Stimulated activated CD4-positive, alpha-beta T cell treated with anti-CD3 and anti-CD28 coated beads, Interleukin-12 subunit alpha, Interleukin-12 subunit beta, amount 100 ng/mL, for 24 hours (primary cell): ENCODE measurements at places on chromosomes 7 and 10.

GRCh38 chr7:112452102-112452888 lies 2.0 kb downstream of the IFRD1 start:
- no peak for DNase-seq

DNA sequence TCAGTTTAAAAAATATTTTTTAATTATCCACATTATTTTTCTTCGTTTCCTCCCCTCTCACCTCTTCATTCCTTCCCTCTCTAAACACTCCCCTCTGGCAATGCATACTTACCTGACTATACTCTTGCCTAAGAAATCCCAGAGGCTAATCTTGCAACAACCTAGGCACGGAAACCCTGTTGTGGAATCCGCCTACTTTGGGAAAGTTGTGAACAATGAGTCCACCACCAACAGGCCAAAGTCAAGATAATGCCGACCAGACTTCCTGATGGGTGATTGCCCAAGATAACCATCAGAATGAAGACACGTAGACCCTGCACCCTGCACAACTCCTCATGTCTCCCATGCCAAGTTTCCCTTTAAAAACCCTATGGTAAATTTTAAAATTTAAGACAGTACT lies 521.5 kb downstream of the KIF20B start:
- DNase-seq = no peak

DNA sequence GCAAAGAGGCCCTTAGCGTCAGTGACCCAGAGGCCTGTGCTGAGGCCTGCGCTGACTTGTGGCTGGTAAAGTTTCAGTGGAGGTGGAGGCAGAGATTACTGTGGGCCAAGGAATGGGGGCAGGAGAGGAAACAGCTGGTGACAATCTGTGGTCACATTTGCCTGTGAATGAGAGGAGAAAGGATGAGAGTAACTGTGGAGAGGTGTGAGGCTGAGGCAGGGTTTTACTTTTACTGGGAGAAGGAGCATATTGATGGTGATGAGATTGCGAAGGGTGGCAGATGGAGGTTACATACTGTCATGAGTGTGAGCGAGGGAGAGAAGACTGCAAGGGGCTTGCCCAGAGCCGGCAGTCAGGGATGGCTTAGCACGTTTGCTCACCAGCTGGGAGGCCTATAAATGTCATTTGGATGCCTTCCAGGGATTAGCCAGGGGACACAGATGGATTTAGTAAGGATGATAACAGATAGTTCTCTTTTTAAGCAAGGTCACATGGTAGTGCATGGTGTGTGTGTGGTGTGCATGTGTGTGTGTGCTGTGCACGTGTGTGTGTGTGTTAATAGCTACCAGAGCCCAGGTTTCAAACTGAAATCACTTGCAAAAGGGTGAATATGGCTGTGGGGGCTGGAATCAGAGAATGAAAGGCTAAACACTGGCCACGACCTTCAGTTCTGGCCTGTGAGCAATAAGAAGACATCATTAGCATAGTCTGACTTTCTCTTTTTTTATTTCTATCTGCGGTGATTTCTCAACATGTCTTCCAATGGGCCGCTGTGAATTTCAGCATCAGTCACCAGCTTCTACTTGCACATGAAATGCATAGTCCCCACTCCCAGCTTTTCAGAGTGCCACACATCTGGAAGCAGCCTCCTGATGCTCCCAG lies 291.5 kb upstream of the ZNF32 start:
- DNase-seq = no peak

DNA sequence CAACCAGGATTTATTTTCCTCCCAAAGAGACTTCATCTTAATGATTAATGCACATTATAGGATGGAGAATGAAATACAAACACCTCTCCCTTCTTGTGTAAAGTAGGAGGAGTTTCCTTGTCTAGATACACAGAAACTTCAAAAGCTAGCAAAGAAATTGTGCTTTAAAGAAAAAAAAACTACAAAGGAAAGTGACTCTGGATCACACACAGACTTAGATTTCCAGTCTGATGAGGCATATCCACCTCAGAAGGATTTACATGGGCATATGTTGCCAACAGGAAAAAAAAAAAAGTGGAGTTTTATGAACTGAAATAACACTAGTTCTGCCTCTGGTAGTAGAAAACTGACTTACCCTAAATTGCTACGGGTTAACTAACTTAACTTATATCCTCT lies 449.6 kb downstream of the KCNMA1 start:
- no peak for DNase-seq

DNA sequence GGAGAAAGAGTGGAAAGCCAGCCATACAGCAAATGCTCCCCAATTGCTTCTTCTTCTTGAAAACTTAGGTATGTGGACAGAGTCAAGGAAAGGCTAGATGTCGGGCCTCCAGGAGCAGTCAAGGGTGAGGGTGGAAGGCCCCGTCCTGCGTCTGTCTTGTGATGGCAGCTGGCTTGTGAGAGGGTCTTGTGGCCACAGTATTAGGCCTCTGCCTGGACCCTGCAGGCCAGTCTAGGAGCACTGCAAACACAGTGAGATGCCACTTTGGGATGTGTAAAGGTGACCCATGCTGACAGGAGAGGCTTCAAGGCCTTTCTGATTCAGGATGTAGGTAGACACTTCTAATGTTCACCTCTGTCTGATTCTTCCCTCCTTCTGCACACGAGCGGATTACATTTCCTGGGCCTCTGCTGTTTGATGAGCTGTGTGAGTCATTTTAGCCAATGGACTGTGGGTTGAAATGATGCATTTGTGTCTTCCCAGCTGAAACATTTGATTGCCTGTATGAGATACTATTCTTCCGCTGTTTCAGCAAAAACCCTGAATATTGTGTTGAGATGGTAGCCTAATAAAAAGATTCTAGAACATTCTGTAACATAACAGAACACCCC lies 135.4 kb downstream of the EMX2 start:
- DNase-seq = no peak

- no peak for DNase-seq
These were observed 65.0 kb downstream of the STK17A start for GRCh38 chr7:43647673-43648472.

GRCh38 chr7:130560972-130561371 lies 69.1 kb downstream of the MEST start:
- no peak for DNase-seq

DNA sequence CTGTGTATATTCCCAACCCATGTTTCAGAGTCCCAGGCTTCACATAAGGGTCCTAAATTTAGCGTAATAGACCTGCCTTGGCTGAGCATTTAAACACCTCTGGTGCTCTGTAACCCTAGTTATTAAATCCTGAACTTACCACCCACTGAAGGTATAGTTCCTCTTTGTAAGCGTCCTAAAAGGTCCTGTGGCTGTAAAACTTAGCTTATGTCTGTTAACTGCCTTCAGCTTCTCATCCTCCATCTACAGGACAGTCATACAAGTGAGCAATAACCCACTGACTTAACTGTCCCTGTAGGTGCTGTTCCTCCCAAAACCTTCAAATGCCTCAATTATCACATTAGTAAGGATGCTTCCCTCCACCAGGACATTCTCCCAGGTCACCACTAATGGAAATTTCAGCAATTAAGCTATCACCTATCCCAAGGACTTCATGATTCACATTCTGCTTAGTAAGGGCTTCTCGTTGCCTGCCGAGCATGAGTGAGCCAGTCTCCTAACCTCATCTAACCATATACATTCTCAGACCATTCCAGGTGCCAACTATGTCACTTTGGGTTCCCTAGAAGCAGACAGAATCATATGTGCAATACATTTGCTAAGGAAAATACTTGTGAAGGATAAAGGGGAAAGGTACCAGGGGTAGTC lies 55.8 kb downstream of the CASD1 start:
- DNase-seq = no peak

DNA sequence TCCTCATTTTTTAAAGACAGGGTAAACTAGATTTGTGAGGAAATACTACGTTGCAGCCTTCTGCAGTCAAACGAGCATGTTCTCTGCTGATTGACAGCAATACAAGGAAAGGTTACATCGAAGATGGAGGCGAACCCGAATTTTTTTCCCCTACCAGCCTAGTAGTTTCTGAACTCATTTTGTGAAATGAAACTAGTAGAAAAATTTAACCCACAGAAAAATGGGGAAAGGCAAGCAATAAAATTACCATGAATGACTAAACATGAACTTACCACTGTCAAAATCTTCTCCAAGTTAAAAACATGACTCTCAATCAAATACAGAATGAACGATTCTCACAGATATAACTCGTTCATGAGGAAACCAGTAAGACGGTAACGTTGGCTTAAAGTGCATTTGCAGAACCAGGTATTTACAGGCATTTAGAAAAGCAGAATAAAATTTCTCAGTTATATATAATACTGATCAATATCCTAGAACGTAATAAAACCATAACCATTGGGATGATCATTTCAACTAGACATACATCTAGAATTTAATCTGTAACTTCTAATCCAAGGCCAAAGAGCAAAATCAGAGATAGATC lies 73.9 kb downstream of the CELF2 start:
- no peak for DNase-seq
